ENCODE measurements at places on chromosomes 5 and 9.

DNA sequence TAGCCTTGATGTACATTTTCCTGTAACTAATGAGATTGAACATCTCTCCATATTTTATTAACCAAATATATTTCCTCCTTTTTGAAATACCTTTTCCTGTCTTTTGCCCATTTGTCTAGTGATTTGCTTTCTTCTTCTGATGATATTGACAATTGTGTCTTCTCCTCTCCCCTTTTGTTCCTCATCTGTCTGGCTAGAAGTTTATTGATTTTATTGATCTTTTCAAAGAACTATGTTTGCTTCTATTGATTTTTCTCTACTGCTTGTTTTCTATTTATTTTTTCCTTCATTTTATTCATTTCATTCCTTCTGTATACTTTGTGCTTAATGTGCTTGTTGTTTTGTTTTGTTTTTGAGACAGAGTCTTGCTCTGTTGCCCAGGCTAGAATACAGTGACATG lies 181.4 kb upstream of the SMIM23 start:
- no peak for DNase-seq

- no peak for DNase-seq
Observed at GRCh38 chr5:61820836-61821235, 485.2 kb upstream of the KIF2A start.

DNA sequence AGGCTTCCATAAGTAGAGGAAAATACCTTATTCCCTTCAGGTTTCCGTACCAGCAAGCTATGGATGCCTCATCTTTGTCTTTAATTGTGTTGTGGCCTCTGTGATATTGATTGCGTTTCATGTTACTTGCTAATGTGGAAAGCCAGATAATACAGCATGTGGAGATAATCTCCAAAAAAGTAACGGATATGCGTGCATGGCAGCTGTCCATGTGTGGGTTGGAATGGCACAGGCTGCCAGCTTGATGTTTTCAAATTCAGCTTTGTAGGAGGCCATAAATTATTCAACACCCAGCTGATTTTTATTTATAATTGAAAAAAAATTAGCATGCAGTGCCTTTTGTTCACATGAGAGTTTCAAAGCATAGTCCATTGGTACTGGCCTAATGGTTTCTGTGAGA lies 144.9 kb downstream of the GIN1 start:
- no peak for DNase-seq

- DNase-seq: peak; percentile 51
Observed at GRCh38 chr9:136488247-136489214, 5.7 kb upstream of the SEC16A start.

DNA sequence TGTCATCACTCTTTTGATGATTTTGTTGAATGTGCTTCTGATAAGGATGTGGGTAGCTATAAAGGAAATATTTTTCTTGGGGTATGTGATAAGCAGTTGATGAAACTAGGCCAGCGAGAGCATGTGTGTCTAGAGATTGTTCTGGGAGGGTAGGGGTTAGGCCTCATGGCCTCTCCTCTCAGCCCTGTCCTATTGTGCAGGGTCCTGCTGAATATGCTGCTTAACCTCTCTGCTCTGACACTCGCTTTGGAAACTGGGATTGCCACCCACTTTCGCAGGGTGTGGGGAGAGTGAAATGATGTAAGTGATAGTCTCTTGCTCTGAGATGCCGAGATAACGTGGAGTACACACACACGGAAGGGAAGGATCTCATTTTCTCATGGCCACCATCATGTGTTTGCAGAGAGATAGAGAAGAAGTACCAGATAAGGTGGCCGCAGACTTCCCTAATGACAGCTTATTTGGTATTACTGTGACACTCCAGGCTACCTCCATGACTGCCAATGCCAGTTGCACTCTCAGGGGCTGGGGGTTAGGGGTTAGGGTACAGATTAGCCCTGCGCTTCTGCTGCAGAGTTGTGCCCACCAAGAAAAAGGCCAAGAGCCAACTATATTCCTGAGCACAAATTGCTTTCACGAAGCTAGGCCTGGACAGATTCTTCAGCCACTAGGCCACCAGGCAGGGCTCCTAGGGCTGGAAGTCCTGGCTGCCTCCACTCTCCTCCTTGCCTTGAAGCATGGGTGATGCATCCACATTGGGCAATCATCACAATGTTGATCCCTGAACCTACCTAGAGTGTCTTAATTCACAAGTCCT lies 25.2 kb upstream of the TNFAIP8 start:
- DNase-seq: no peak

DNA sequence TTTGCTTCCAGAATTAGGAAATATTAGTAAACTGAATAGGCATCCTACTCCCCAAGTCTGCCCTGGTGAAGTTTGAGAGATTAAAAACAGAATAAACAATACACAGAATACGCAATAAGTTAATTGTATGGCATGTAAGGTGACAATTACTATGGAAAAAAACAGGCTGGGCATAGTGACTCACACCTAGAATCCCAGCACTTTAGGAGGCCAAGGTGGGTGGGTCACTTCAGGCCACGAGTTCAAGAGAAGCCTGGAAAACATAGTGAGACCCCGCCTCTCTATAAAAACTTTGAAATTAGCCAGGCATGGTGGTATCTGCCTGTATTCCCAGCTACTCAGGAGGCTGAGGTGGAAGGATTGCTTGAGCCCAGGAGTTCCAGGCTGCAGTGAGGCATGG lies 64.2 kb upstream of the SUSD1 start:
- DNase-seq: no peak

GRCh38 chr5:37071901-37072581 lies 177.1 kb downstream of the CPLANE1 start:
- DNase-seq: no peak

- DNase-seq: no peak
Observed at GRCh38 chr5:68267066-68267465, 51.5 kb downstream of the PIK3R1 start.

- no peak for DNase-seq
Observed at GRCh38 chr5:56725711-56726411, 89.5 kb upstream of the MAP3K1 start.

- no peak for DNase-seq
Observed at GRCh38 chr5:51377151-51378060, 5.8 kb upstream of the ISL1 start.

DNA sequence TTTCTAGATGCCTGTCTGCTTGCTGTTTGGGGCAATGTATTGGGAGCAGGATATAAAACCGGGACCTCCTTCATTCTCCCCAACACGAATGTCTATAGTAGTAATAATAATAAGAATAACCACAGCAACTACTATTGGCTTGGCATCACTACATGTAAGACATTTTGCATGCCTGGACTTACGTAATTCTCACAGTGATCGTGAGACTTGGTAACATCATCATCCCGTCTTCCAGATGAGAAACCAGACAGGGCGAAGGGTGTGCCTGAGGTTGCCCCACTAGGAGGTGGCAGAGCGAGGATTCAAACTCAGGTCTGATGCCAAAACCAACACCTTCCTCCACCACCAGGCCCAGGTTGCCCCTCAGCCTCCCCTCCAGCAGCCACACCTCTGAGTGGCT lies 185.1 kb downstream of the RGS3 start:
- DNase-seq: no peak

DNA sequence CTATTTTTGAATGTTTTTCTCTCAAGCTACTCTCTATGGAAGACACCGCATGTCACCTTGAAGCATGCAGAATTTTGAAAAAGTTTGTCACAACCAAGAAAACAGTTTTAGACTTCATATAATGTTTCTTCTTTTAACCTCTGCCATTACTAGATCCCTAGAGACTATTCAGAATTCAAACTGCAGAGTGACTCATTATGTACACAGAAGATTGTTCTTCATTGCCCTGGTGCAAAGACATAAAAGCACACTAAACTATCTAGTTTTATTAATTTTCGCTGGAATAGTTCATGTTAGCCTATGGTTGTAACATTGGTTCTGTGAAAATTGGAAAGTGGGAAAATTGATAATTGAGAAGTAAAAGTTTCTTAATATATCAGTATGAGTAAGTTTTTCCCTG lies 18.4 kb downstream of the F2RL2 start:
- no peak for DNase-seq

- DNase-seq: no peak
Observed at GRCh38 chr5:84480873-84481637, 96.4 kb upstream of the EDIL3 start.

DNA sequence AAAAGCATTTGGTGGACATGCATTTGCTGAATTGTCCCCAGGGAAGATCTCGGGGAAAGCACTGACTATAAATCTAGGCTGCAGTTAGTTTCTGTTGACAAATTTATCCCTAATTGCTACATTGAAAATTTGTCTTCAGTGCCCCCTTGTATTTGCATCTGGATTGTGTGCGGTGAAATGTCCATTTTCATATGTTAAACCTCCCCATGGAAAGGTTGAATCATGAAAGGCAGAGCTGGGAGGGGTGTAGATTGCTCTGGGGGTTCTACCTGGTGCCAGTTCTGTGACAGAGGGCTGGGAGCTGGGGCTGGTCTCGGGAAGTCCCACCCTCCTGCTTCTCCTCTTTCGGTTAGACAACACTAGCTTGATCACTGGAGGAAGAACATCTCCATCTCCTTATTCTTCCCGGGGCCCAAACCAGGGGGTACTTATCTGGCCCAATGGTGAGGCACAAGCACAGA lies 101.9 kb downstream of the GADD45G start:
- DNase-seq: no peak

DNA sequence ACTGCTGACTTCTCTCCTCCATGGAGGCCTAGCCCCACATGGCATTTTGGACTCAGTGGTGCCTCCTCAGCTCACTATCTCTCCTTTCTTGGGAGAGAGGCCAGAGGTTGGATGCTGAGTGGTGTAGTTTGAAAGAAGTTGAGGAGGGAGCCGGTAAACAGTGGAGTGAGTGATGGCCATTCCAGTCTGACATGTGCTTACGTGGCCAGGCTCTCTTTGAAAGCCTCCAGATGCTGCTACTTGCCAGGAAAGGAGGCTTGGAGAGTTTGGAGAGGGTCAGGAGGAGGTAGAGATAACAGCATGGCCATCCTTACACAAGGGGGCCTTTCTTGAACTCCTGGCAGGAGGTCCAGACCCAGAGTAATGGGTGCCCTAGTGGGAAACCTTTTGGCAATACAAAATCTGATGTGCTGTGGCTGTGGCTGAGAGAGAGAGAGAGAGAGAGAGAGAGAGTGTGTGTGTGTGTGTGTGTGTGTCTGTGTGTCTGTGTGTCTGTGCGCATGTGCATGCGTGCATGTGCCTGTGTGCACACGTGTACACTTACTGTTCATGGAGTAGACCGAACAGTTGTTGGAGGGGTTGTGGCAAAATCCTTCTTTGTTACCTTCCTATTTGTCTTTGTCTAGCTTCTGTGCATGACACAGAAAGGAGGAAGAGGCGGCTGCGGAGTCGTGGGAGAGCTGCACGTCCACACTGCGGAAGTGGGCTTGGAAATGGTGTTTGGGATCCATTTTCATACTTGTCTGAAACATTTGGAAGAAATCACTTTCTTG lies 37.8 kb downstream of the RALGPS1 start:
- no peak for DNase-seq

DNA sequence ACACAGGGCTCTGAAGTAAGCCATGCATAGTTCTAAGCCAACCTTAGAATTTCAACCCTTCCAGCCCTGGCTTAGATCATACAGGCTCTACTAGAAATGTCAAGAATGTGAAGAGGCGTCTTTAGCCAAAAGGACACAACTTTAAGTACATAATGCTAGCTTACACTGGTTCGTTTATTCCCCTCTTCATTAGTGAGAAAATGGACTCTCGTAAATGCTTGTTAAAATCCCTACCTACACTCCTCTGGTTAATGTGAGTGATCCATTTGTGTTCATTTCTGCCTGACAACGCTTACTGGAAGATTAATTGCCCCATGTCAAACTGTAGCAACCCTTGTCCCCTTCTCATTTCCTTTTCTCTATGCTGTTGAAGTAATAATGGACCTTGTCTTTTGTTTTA lies 149.3 kb upstream of the POU5F2 start:
- DNase-seq: no peak

- DNase-seq: no peak
Observed at GRCh38 chr5:115855959-115856358, 14.2 kb downstream of the AP3S1 start.

- no peak for DNase-seq
Observed at GRCh38 chr5:931570-932145, 39.0 kb downstream of the TRIP13 start.

DNA sequence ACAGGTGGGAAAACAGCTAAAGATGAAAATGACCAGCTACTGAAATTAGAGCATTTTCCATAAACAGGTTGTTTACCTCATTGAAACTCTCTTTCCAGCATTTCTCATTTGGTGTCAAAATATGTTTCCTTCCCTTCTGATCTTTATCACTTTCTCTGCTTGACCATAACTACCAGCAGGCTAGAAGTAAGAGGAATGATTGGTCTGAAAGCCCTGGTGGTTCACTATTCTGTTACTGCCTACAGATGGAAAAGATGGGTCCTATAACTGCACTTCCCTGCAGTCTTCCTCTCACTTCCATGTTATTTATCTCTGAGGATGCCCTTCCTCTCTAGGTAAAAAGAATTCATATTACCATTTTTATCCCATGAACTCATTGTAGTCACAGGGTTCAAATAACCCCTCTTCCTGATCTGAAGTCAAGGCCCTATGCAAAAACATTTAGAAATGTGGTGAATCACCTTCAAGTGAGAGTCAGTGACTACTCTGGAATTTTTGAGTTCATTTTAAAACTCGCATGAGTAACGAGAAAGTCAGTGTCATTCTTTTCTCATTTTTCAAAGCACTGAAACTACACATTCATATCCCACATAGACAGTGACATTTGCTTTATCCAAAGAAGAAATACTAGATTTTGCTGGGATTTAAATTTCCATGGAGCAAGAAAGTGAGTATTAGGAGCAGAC lies 51.7 kb downstream of the ZNF474 start:
- no peak for DNase-seq

- DNase-seq: no peak
Observed at GRCh38 chr9:36980148-36980974, 53.7 kb downstream of the PAX5 start.

DNA sequence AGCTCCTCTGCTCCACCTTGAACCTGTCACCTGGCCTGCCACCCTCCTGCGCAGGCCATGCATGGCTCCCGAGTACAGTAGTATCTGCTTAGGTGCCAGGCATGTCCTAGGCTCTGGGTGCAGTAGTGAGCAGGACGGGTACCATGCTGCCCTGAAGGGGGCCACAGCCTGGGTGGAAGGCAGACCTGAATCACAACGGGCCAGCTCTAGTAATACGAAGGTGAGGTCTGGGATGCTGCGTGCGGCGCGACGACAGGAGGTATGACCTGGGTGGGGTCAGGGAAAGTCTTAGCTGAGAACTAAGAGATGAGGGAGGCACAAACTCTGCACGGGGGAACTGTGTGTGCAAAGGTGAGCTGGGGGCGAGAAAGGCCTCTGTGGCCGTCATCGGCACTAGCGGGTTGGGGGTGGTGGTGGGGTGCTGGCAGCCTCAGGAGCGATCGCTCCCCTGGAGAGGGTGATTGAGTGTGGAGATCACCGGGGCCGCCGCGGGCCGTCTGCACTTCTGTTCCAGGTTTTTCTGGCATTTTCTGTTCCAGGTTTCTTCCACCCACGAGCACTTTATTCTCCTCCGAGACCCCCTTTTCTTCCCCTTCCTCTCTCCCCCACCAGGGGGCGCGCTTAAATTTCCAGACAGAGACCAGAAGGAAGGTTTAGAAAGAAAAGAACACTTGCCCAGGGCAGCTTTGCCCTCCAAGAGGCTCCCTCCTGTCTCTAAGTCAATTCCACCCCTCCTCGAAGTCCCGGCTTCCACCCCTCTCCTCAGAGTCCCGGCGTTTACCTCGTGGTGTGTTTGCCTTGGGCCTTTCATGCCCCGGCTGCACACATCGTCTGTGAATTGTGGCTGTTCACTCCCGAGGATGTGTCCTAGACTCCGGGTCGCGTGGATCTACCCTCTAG lies 15.1 kb downstream of the PDLIM4 start:
- DNase-seq: peak; percentile 65

Measured in stimulated activated CD8-positive, alpha-beta memory T cell treated with anti-CD3 and anti-CD28 coated beads, Interleukin-2, amount 100 ng/mL, for 48 hours (primary cell).